Stimulated activated CD4-positive, alpha-beta T cell treated with anti-CD3 and anti-CD28 coated beads, TNF-alpha, amount 100 ng/mL, for 1 hour (primary cell): ENCODE measurements at places on chromosomes 11 and 22.
A peak's percentile ranks its signal among the peaks of the same experiment; 100 is the strongest.

- no peak for DNase-seq
These were observed 426.6 kb downstream of the BRD1 start for GRCh38 chr22:49400941-49401598.

DNA sequence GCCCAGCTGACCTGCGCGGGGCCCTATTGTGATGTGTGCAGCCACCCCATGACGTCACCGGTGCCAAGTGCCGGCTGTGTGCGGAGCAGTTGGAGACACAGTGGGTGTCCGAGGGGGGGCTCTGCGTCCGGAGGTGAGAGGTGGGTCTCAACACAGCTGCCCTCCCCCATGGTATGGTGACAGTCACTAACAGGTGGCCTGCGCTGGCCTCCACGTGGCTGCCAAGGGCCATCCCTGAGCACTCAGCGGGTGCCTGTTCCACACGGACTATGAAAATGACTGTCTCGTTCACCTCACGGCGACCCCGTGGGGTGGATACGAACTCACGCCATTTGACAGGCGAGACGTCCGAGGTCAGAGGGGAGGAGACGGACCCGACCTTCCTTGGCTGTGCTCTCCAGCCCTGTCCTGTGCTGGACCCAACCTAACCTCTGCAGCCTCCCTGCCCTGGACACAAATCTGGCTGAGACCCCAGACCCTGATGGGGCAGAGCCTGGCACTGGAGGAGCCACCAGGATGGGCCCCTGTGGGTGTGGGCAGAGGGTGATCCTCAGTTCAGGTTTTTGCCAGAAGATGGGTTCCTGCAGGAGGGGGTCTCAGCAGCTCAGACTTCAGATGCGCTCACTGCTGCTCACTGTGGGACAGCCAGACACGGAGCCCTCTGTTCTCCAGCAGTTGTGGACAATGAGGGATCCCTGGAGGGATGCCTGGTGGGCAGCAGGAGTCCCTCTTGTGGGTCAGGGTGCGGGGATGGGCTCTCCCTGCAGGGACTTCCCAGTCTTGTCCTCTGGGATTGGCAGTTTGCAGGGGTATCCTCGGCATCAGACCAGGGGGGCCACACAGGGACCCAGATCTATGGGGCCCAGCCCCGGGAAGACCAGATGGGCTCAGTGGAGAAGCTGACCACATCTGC lies 6.3 kb downstream of the HRAS start:
- no peak for DNase-seq

- no peak for DNase-seq
These were observed 116.4 kb upstream of the CRYBB3 start for GRCh38 chr22:25083056-25083806.

- DNase-seq: no peak
These were observed 7.3 kb downstream of the RTN4RL2 start for GRCh38 chr11:57467508-57468157.

- no peak for DNase-seq
These were observed 3.3 kb upstream of the PACS1 start for GRCh38 chr11:66066751-66067150.

GRCh38 chr11:112583261-112583893 lies 322.7 kb upstream of the PLET1 start:
- DNase-seq: no peak

DNA sequence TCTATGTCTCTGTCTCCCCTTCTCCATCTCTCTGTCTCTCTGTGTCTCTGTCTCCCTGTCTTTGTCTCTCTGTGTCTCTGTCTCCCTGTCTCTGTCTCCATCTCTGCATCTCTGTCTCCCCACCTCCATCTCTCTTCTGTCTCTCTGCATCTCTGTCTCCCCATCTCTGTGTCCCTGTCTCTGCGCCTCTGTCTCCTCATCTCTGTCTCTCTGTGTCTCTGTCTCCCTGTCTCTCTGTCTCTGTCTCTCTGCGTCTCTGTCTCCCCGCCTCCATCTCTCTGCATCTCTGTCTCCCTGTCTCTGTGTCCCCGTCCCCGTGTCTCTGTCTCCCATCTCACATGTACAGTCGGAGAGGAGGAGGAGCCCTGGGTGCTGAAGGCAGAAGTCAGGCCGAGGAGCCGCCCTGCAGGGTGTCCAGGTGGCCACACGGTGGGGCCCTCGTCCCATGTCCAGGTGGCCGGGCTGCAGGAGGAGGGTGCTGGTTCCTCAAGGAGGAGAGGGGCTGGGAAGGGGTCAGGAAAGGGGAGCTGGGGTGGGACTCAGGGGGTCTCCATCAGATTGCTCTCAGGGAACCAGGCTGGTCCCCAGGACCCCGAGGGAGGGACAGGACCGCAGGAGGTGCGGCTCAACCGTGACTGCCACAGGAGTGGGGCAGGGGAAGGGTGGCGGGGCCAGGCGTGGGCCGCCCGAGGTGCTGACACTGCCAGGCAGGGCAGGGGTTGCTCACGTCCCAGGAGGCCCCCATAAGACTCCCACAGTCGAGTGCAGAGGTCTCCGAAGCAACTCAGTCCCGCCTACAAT lies 25.6 kb upstream of the TH start:
- peak; percentile 61 for DNase-seq

GRCh38 chr22:25795478-25795877 lies 53.5 kb downstream of the MYO18B start:
- no peak for DNase-seq

GRCh38 chr22:24591286-24591830 lies 1.5 kb downstream of the LRRC75B start:
- no peak for DNase-seq

GRCh38 chr11:59267196-59267595 lies 54.5 kb upstream of the MPEG1 start:
- no peak for DNase-seq

DNA sequence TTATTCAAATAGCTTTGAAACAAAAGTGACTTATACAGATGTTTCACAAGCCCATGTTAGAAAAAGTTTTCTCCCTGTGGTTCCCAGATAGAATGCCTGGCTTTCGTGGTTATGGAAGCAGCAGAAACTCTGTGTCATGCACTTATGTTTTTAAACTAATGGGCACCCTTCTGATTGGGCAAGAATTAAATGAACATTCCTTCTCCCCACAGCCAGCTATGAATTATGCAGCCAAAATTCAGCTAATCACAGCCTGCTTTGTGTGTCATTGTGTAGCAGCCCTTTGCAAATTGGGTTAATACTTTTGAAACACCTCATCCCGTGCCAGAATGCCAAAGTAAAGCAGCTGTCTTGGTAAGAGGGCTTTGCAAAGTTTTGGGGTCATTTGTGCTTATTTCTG lies 46.9 kb downstream of the PANX1 start:
- no peak for DNase-seq

DNA sequence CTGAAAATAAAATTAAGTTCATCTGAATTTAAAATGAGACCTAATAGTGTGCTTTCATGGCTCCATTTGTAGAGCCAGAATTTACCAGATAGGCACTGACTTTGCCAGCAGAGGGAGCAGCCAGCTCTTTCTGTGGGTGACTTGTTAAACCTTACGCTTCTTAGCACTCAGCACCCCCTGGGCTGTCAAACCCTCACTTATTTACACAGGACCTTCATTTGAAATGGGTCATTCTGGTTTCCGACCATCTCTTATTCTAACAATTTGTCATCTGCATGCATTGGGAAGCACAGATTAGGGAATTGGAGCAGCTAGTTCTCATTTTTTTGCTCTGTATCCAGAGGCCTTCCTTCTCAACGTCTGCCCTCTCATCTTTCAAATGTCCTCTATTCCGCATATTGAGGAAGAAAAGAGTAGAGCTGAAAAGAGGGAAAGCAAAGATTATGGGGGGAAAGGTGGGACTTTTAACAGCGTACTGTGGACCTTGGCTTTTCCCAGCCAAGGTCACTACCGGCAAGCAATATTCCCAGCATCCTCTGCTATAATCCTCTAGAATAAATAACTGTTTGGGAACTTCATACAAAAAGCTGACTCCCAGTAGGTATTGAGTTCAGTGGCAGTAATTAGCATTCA lies 3.1 kb downstream of the ASRGL1 start:
- peak; percentile 7 for DNase-seq

GRCh38 chr11:33035011-33035410 lies 4.4 kb upstream of the TCP11L1 start:
- DNase-seq: no peak

DNA sequence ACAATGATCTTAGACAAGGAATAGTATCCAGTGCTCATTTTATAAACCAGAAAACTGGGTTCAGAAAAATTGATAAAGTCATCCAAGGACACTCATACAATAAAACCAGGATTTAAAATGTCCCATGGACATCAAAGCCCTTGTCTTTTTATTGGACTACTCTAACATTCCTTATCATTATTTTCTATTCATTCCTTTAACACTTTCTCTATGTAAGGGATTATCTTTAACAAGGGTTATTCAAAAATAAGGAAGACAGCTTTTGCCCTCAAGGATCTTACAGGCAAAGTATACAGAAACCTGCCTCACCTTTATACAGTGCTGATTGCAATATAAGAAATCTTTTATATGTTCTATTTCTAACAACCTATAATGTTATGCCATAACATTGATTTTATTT lies 790.8 kb downstream of the DLG2 start:
- DNase-seq: no peak

DNA sequence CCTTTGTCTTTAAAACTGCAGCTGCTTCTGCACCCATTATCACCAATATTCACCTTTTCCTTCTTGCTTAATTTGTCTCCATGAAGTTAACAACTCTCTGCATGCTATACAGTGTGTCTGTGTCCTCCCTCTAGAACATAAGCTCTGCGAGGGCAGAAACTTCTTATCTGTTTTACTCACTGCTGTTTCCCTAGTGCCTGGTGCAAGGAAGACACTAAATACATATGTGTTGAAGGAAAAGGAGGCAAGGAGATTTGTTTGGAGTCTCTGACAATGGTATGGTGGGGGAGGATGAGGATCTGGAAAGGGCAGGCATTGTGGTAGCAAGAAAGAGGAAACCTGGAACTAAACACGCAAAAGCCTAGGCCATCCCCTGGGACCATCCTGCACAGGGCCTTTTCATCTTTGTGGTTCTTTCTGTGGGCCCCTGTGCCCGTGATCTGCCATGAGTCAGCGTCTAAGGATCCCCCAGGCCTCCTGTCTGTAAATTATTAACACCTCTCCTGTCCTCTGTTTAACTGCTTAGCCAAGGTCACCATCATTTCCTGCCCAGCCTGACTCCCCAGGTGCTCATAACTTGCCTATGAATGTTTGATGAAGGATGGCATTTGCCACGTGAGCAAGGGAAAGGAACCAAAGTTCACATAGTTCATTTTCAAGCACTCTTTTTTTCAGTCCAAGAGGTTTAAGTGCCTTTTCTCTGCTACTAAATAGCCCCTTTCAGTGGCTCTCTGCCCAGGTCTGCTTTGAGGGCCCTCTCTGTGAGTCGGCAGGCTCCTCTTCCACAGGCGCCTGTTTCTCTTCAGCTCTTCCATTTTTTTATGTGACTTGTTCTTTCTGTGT lies 131.1 kb downstream of the RASSF10 start:
- no peak for DNase-seq

DNA sequence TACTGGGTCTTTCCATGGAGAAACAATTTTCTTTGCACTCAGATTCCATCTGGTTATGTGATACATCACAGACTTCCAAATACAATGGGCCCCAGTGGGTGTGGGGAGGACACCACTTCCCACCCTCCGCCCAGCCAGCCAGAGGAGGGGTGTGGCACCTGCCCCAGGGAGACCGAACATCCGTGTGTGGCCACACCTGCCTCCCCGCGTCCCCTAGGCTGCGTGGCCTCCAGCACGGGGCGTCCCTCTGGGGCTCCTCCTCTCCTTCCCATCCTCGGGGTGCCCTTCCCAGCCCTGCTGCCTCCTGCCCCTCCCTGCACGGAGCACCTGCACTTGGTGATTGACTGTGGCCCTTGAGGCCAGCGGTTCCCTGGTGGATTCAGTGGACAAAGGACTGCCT lies 49.1 kb downstream of the CERK start:
- no peak for DNase-seq

DNA sequence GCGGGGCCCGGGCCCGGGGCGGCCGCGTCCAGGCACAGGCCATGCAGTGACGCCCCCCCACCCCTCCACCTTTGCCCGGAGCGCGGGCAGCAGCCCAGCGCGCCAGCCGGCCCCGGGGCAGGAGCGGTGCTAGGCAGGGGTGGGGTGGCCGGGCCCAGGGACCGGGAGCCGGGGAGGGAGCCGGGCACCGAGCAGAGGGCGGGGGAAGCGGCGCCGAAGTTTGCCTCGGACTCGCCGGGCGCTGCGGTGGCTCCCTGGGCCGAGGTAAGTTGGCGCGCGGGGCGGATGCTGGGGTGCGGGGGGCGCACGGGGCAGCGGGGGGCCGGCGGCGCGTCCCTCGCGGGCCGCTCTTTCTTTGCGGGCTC lies 332 bp downstream of the TEAD1 start:
- peak; percentile 6 for DNase-seq

GRCh38 chr22:20312396-20313191 lies 7.3 kb downstream of the DGCR6L start:
- DNase-seq: no peak
